ENCODE measurements at places on chromosomes 5 and 9.

- DNase-seq = no peak
Measured at GRCh38 chr9:98432960-98433359, 177.5 kb upstream of the TBC1D2 start.

DNA sequence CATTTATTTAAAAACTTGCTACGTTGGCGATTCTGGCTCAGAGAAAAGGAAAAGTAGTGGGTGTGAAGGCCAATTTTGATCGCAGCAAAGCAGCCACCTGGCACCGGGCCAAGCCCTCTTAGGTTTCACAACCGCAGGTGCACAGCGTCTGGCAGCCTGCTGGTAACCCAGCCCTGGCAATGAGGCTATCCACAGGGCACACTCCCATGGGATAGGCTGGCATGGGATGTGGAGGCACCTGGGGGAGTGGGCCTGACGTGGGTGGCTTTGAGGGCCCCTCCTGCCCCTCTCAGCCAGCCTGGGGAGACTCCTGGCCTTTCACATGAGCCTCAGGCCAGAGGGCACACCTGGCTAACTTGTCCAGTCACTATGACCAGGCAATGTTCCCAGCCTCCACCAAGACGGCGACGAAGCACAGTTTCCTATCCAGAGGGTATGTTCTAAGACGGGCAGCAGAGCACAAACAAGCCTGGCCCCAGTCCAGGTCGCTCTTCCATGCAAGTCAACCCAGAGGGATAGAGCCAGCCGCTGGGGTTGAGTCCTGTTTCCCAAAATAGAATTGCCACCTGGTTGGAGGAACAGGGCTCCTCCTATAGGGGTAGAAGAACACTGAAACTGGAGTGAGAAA is 19.0 kb downstream of the CMBL start:
- DNase-seq = peak; percentile 18

DNA sequence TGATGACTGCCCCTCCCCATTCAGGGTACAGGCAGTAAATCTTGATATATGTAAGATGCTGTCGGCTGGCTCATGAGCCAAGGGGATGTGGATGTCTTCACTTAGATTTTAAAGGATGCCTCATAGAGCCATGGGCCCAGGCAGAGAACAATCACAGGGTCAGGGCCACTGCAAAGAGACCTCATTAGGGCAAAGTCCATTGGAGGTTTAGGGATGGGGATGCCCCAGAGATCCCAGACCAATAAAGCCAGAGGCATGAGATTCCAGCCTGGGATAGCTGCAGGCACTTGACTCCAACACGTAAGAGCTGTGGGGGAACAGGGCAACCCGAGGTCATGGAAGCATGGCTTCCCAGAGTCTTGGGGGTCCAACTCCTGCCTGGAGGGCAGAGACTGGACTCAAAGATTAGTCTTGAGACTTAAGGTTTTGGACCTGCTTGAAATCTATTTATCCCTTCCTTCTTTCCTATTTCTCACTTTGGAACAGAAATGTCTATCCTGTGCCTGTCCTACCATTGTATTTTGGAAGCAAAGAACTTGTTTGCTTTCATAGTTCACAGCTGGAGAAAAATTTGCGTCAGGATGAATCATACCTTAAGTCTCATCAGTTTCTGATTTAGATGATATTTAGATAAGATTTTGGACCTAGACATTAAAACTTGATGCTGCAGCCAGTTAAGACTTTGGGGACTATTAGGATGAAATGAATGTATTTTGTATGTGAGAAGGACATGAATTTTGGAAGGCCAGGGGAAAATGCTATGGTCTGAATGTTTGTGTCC is 101.3 kb upstream of the ADRA1B start:
- no peak for DNase-seq

DNA sequence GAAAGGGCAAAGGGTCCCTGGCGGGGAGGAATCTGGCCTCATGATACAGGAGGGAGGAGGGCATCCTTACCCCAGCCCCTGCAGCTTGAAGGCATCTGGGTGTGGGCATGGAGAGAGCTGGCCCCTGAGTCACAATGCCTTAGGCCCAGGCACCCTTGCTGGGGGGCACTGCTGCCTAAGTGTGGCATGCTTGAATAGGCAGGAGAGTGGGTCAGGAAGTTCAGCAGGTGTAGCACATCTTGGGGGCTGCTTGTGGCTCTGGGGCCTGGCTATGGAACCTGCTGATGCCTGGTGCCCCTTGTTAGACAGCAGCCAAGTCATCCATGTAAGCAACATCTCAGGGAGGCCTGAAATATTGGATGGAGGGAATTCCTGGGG is 63.1 kb downstream of the HSPA4 start:
- DNase-seq = no peak

DNA sequence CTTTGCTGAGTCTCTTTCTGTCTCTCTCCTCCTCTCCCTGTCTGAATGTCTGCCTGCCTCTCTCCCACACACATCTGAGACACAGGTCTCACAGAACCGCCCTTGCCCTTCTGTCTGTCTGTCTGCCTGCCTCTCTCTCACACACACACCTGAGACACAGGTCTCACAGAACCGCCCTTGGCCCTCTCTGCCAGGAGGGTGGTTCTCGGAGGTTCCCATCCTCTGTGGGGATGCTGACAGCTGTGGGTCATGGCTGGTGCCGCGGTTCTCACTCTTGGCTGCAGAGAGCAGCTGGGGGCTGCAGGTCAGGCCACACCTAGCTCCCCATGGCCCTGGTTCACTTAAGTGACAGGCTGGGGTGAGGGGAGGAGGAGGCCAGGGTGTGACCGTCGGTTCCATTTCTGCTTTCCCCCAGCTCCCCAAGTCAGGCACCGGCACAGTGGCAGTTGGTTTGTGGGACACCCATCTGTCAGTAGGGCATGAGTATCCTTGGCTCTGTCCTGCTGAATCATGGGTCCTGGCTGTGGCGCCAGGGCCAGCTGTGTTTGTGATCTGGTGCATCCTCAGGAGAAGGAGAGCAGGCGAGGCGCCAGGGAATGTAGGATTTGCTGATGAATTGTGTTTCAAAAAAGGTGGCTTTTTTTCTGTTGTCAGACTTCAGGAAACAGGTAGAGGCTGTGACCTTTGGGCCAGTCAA is 42.3 kb upstream of the CLPTM1L start:
- no peak for DNase-seq

- DNase-seq = no peak
Measured at GRCh38 chr9:2489838-2490314, 131.7 kb upstream of the VLDLR start.

- no peak for DNase-seq
Measured at GRCh38 chr5:64869419-64869818, 100.7 kb downstream of the CWC27 start.

DNA sequence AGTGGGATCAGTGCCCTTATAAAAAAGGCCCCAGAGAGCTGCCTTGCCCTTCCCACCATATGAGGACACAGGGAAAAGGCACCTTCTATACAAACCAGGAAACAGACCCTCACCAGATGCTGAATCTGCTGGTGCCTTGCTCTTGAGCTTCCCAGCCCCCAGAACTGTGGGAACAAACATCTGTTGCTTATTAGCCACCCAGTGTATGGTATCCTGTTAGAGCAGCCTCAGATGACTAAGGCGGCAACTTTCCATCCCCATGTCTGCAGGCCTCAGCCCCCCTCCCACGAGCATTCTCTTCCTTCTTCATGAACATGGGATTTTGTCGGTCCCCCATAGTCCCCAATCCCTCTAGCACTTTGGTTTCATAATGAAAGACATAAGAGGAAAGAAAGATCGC is 202.5 kb upstream of the GAS1 start:
- no peak for DNase-seq

- no peak for DNase-seq
Measured at GRCh38 chr5:179243333-179243732, 101.9 kb downstream of the ADAMTS2 start.

DNA sequence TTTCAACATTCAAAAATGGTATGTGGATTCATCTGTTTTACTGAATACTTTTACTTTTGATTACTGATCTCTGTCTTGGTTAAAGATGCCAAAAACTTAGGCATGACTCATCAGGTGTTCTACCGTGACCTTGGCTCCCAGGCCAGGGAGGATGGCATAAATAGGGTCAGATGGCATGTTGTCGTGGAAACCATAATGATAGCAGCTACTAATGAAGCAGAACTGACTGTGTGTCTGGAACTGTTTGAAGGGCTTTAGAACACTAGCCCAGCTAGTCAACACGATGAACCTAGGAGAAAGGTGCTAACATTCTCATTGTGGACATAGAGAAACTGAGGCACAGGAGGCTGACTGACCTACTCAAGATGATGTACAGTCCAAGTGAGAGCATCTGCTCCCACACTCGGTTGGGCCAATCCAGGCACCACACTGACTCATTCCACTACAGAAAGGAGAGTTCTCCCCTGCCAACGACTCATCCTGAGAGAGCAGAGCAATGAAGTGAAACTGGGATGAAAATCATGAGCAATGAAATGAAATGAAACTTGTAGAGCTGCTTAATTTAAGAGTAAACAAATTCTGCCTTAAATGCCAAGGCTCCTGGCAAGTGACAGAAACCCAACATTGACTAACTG is 116.0 kb downstream of the TENT4A start:
- peak; percentile 70 for DNase-seq

DNA sequence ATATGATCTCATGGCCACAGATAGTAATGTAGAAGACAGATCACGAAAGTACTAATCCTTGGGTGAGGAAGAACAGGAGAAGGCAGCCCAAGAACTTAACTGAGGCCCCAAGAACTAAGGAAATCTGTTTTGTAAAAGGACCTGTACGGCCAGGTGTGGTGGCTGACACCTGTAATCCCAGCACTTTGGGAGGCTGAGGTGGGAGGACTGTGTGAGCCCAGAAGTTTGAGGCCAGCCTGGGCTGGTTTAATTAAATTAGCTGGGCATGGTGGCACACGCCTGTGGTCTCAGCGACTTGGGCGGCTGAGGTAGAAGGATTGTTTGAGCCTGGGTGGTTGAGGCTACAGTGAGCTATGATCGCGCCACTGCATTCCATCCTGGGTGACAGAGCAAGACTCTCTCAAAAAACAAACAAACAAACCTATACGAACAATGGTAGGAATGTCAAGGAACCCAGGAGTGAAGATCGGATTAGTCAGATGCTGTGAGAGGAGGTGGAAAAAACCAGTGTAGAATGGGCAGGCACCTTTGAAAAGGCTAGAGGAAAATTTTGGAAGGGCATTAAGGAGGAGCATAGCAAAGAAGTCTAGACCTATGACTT is 283.8 kb upstream of the DMRT1 start:
- no peak for DNase-seq

DNA sequence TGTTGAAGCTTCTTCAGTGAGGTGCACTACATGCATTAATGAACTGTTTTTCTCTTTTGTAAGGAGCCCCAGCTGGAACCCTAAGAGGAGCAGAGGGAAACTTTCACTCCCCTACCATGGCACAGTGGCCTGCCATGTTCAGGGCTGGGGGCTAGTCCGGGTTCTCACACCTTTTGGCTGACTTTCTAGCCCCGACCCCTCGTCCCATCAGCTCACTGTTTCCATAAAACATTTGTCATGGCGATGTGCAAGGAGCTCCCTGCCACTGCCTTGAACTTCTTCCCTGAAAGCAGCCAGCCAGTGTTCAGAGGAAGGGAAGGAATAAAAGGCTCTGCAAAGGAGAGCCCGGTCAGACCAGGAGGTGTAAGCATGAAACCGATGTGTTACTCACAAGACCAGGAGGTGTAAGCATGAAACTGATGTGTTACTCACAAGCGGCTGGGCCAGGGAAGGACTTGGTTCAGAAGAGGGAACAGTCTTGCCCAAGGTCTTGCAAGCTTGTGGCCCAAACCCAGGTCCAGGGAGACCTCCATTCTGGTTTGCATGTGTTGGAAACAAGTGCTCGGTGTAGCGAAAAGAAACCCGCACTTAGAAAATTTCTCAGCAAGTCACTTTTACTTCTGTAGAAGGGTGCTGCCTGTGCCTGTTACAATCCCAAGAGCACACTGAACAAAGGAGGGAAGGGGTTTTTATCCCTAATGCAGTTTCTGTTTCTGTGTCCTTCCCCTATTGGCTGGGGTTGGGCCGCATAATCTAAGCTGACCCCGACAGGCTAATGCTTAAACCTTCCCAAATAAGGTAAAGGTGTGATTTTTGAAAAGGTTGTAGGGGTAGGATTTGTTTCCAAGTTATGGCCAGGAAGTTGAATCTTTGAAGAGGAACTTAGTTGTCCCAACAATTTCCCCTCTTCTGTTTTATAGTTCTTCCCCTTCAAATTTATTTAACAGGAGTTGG is 3.4 kb upstream of the ABO start:
- DNase-seq = no peak

DNA sequence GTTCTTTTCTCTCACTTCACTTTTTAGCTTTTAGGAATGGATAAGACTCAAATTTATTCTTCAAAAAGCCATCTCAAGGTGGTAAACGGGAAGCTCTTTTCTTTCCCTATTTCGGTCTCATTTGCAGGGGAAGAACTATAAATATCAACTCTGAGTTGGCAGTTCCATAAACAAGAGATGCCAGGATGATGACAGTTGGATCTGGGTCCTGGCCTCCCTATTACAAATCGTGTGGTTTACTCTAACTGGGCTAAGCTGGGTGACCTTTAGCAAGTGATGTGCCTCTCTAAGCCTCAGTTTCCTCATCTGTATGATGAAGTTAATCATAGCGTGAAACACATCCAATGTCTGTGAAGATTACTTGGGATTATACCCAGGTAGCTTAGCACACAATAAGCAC is 44.2 kb downstream of the TLE4 start:
- DNase-seq = no peak

GRCh38 chr5:168734119-168734518 is 155.0 kb upstream of the PANK3 start:
- DNase-seq = no peak

- no peak for DNase-seq
Measured at GRCh38 chr9:116900543-116900942, 213.4 kb downstream of the TRIM32 start.

DNA sequence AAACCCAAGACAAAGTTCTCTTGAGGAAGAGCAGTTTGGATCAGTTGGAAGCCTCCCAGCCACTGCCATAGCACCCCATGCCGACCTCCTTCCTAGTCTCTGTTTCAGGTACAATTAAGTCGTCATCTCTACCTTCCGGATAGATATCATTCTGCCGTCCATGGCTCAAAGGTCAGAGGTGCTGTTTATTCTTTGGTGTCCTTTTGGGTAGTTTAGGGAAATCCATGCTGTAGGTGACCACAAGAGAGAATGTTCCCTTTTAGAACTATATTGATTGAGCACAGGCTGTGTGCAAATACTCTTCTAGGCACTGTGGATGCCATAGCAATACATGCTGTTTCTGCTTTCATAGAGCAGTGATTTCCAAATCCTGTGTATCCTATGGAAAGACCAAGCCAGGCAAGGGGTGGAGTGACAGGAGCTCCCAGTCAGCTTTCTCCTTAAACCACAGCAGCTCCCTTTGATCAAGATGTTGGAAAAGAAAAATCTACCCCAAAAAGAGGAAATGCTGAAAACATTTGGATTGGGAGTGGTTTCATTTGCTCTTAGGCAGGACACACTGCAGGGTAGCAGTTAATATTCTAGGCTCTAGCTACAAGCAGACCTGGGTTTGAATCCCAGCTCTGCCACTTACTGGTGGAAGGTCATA is 127.9 kb downstream of the PALM2AKAP2 start:
- no peak for DNase-seq
